ENCODE measurements at places on chromosomes 12 and 14.

- DNase-seq, result no peak
Measured at GRCh38 chr14:86450085-86450484, 920.1 kb downstream of the FLRT2 start.

GRCh38 chr14:72771561-72771960, 122.3 kb downstream of the DPF3 start:
- DNase-seq, result no peak

GRCh38 chr12:54035568-54036264, 2.9 kb downstream of the HOXC5 start:
- no peak for DNase-seq

- peak; percentile 62 for DNase-seq
Measured at GRCh38 chr12:26831951-26832821, 808 bp downstream of the ITPR2 start.

GRCh38 chr12:130832561-130833209, 6.4 kb downstream of the STX2 start:
- no peak for DNase-seq

DNA sequence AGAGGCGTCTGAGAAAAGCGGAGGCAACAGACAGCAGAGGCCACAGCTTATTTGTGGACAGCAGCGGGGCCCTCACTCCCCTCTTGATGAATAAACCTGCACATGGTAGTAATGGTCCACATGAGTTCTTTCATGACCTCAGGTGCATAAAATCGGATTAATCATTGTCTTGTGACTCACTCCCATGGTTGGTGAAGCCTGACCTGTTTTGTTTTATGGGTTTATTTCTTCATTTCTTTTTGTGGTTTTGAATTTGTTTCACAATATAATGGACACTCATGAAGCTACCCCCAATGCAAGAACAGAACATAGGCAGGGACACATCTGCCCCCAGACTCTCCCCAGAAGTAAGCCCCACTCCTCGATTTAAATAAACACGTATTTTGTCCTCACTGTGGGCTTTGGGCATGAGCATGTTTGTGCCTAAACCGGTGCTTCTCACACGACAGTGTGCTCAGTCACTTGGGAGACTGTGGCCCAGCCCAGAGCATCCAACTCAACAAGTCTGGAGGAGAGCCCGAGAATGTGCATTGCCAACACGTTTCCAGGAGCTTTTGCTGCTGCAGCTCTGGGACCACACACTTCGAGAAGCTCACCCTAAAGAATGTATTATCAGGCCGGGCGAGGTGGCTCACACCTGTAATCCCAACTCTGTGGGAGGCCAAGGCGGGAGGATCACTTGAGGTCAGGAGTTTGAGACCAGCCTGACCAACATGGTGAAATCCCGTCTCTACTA, 116.1 kb downstream of the SCARB1 start:
- DNase-seq, result no peak

GRCh38 chr12:56581418-56582145, 48.5 kb downstream of the BAZ2A start:
- DNase-seq, result no peak
